ENCODE measurements at places on chromosomes 12 and 14.
A peak's percentile ranks its signal among the peaks of the same experiment; 100 is the strongest.

DNA sequence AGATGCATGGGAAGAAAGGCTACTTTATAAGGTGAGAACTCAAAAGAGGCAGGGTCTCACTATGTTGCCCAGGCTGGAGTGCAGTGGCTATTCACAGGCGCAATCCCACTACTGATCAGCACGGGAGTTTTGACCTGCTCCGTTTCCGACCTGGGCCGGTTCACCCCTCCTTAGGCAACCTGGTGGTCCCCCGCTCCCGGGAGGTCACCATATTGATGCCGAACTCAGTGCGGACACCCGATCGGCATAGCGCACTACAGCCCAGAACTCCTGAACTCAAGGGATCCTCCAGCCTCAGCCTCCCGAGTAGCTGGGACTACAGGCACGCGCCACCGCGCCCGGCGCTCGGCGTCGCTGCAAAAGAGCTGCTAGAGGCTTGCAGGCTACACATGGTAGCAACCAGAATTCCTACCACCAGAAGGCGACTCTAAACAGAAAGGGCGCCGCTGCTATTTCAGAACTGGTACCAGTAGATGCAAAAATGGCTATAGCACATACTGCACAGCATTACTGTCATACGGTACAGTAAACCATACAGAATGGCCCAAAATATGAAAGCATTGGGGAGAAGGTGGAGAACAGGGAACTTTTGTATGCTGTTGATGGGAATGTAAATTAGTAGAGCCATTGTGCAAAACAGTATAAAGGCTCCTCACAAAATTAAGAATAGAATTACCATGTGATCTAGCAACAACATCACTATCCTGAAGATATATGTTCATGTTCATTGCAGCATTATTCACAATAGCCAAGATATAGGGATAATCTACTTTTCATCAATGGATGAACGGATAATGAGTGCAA, 1.2 kb upstream of the NEMF start:
- peak; percentile 38 for DNase-seq

GRCh38 chr12:19800884-19801283, 361.6 kb downstream of the AEBP2 start:
- DNase-seq, result no peak

DNA sequence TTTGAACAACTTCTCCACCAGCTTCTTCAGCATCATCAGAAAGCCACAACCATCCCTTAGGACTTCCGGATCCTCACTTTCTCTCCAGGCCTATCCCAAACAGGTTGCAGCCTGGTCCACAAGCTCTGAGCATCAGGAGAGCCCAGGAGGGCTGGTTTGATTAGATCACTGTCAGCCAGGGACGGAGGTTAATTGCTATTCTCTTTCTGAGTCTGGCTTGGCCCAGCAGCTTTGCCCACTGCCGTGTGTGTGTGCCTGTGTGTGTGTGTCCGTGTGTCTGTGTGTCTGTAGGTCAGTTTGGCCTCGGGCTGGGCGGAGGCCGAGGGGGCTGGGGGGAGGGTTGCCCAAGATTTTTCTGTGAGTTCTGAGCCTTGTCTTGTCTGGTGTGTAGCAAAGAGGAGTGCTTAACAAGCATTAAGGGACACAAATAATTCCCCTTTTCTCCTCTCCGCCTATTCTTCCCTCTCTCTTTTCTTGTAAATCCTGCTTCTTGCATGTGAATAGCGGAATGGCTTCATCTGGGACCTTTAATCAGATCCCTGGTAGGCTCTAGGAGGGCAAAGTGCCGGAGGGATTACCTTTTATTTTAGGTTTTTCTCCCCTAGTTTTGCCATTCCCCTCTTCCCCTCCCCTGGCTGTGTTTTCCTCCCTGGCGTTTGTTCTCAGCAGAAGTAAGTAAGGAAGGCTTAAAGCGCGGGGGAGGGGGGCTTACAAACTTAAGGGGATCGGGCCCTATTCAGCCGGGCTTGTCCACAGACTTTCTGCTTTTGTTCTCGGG, 138.2 kb upstream of the LHX5 start:
- DNase-seq, result no peak

DNA sequence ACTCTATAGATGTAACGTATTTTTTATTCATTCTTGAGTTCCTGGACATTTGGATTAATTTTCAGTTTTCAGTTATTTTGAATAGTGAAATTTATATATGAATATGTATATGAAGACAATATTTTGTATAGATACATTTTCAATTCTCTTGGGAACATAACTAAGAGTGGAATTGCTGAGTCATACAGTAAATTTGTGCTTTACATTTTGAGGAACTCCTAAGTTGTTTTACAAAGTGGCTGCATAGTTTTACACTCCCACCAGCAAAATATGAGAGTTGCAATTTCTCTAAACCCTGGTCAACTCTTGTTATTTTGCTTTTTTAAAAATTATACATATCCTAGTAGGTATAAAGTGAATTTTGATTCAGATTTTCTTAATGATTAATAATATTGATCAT, 1838.6 kb upstream of the SEL1L start:
- no peak for DNase-seq

GRCh38 chr12:127787544-127787943, 479.4 kb upstream of the TMEM132C start:
- DNase-seq, result no peak

GRCh38 chr12:64545081-64545382, 65.3 kb upstream of the RASSF3 start:
- DNase-seq, result no peak

GRCh38 chr12:6961695-6962284, 8.7 kb downstream of the PHB2 start:
- no peak for DNase-seq

DNA sequence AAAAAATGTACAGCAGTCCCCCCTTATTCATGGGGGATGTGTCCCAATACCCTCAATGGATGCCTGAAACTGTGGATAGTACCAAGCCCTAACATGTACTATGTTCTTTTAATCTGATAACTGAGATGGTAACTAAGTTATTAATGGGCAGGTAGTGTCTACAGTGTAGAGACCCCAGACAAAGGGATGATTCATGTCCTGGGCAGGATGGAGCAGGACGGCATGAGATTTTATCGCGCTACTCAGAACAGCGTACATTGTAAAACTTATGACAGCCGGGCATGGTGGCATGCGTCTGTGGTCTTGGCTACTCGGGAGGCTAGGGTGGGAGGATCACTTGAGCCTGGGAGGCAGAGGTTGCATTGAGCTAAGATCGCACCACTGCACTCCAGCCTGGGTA, 37.1 kb downstream of the KIAA0586 start:
- no peak for DNase-seq

DNA sequence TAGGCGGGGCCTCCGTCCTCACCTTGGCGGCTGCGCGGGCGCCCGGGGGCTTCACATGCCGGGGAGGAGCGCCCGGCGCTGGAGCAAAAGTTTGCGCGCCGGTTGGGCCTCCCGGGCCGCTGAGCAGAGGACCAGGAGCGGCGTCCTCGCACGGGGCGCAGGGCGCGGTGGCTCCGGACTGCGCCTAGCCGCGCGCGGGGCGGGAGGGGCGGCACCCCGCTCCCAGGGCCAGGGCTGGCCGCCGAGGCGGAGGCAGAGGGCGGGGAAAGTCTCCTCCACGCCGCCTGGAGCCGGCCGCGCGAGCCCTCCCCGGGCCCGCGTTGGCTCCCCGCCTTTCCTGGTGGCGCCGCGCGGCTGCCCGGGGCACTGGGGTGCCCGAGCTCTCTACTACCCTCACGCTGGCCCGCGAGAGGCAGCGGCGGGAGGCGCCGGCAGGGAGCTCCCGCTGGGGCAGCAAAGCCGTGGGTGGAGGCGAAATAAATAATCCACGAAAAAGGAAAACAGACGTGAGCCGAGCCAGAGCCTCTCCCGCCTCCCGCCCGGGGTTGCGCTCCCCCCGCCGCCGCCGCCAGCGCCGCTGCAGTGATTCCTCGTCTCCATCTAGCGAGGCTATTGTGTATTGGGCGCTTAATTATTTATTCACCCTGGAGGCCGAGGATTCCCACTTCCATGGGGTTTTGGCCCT, 400 bp upstream of the PRIMA1 start:
- peak; percentile 66 for DNase-seq

- DNase-seq, result no peak
These were observed at the start of gene DGLUCY for GRCh38 chr14:91113829-91114078. TSS of gene DGLUCY (plus strand) at chr14:91114073. CDS start at chr14:91160295, 46,222 bp downstream.

DNA sequence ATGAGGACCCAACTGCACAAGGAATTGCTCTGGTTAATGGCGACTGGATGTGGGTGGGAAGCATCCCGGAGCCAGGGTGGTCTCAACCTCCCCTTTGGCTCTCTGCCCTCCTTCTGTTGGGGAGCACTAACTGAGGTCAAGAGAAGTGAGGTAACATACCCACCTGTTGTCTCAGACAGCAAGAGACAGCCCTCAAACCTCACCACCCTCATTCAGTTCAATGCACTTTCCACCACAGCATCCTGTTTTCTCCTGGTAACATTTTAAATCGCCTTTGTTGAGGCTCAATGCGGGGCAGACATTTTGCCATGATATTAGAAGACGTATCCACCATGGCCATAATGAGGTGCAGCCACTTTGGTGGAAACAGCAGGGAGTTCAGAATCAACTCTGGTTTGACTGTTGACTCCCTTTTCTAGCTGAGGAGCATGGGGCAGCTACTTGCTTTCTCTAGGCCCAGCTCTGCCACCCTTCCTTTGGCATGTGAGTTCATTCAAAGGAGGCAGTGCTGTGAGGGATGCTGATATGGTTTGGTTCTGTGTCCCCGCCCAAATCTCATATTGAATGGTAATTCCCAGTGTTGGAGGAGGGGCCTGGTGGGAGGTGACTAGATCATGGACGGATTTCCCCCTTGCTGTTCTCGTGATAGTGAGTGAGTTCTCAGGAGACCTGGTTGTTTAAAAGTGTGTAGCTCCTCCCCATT, 338.6 kb downstream of the PCNX1 start:
- no peak for DNase-seq

DNA sequence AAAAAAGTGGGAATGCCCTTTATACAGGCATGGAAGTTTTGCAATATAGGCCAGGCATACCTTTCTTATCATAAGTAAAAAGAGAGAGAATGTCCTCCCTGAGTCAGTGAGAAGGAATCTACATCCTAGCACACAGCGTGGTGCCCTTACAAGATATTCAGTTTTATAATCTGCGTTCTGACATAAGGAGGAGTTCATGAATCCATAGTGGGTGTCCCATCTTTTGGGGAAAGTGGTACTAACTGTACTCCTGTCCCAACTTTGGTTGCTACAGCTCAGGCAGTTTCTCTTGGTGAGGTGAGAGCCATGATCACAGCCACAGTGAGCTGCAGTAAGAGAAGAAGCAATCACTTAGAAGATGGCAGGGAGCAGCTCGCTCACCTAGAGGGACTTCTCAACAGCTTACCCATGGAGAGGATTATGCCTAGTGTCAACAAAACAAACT, 332.9 kb downstream of the BCAT1 start:
- DNase-seq, result no peak

- DNase-seq, result no peak
These were observed 729 bp upstream of the M6PR start for GRCh38 chr12:8950221-8950527.

DNA sequence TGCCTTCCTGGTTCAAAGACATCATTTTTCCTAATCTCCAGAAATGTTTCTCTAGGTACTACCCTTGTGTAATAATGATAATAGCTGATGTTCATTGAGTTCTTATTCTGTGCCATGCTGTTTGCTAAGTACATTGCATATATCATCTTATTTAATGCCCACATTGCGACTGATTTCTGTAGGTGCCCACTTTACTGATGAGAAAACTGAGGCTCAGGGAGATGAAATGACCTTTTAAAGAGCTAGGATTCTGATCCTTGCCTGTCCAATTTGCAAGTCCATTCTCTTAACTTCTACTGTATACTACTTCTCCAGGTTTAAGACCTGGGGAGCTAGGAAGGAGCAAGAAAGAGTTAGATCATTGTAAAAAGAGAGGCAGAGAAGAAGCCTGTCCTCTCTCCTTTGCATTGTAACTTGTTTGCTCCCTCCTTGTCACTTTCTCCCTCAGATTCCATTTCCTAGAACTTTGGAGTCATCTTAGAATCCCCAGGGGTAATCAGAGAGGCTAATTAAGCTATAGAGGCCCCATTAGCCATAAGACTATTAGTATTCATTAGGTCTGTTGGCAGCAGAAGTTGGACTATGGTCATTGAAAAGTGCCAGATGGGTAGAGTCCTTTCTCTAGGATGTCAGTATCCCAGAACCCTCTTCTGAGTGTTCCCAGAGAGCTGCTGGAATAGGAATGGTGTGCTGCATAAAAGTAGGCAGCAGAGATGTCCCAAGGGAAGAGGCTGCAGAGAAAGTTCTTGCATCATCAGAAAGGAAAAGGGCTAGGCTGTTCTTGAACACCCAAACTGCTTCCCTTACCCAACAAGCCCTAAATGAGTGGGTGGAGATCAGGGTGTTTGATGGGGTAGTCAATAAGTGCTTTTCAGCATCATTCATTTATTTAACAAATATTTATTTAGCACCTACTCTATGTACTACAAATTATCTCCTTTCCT, 3.1 kb downstream of the DGKA start:
- DNase-seq, result no peak

GRCh38 chr14:53541411-53541810, 388.3 kb upstream of the DDHD1 start:
- DNase-seq, result no peak

DNA sequence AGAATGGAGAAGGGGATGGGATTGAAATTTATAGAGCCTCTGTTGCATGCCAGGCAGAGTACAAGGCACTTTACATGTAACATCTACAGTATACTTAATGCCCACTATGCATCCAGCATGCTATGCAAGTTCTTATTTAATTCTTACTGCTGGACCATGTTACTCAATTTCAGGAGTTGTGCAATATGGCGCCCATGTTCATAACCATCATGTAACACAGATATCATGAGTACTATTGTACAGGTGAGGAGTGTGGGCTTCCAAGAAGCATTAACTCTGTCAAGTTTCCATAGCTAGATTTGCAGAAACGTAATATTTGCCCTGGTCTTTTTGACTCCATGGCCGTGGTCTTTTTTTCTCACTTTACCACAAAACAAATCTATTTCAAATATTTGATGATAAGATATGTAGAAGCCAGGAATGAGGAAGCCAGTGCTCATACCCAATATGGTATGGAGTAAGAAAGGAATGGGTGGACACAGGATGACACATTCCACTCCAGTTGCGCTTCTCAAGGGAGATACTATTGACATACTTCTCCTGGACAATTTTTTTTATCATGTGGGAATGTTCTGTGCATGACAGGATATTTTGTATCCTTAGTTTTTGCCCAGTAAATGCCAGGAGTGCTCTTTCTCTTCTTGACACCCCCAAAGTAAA, 191.8 kb downstream of the C12orf75 start:
- no peak for DNase-seq

- peak; percentile 55 for DNase-seq
These were observed 66.7 kb downstream of the IRF2BPL start for GRCh38 chr14:76961631-76962302.
